NCI-H1694 treated with DMSO at 0.1 percent for 48 hours (cell line): ENCODE measurements at places on chromosomes 1 and 21.

GRCh38 chr1:94970783-94971182 lies 43.9 kb upstream of the CNN3 start:
- DNase-seq: no peak

GRCh38 chr1:150176593-150176992 lies 26.9 kb downstream of the PLEKHO1 start:
- no peak for DNase-seq

GRCh38 chr21:23899561-23899960 lies 1707.7 kb downstream of the MRPL39 start:
- DNase-seq: no peak

DNA sequence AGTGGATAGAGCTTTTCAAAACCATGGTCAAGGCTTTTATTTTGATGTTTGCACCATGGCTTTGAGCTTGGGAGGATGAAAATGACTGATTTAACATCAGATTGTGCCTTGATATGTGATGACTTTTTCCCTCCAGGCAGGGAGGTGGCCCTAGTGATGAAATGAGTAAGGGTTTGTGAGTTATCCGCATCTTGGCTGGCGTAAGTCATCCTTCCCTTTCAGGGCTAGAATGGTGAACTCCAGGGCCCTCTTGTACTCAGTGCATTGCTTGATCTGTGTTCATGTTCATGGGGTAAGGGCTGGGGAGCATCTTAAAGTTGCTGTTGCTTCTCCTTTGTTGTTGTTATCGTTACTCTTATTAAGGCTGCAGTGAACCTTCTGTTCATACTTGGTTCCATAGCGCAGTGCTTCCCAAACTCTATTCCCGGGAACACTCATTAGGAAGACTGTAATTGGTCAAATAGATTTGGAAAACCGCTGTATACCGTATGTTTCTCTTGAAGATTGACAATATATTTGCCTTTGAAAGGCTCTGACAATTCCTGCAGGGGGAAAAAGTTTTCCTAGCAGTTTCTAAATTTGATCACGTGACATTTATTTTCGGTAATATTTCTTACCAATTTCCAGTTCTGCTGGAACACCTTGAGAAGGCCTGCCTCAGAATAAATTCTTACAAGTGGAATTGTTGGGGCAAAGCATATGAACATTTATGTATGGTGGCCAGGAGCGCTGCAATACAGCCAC lies 23.1 kb downstream of the GPR137B start:
- DNase-seq: no peak

- DNase-seq: no peak
These were observed 26.9 kb upstream of the LRRC3 start for GRCh38 chr21:44428281-44428960.

DNA sequence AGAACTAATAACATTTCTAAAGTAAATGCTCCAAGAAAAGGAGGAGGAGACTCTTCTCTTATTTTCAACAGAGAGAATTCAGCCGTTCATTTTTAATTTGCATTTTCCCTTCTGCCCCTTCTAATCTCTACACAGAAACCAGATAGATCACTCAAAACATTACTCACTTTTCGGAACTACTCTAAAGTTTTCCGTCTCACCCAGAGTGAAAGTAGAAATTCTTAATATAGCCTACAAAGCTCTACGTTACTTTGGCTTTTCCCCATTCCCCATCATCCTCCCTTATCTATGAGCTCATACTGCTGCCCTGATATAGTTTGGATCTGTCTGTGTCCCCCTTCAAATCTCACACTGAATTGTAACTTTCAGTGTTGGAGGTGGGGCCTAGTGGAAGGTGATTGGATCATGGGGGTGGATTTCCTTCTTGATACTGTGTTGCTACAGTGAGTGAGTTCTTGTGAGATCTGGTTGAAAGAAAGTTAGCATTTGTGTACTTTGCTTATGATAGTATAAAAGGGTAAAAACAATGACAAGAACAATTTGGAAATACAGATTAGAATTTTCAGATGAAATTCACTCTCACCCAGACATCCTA lies 188.2 kb downstream of the AMY1C start:
- DNase-seq: no peak

DNA sequence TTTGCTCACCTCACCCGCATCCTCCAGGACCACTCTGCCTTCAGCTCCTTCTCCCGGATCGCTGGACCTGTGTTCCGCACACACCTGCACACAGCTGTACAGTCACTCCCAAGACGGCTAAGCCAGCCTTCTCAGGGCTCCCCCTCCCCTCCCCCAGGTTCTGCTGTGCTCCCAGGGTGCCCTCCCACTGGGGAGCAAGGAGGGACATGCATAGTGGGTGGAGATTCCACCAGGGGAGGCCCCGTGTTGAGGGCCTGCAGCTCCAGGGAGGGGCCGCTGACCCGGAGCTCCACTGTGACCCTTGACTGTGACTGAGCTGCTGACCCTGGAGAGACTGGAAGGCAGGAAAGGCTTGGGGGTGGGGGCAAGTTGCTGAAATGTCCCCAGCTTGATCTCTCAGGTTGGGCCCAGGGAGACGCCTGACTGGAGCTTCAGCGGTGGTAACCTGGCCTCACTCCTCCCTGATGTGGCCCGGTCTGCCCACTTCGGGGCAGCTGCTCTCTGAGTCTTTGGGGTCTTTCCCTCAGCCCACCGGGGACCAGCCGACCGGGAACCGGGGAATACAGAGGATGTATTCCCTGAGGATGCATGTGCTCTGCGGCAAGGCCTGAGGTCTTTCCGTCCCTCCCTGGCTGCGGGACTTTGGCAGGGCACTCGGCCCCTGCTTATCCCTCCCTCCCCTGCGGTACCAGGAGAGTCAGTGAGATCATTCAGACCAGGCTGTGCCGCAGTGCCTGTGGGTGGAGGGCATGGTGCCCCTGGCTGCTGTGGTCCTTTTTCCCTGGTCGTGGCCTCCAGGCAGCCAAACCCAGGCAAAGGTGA lies 28.6 kb upstream of the PLCH2 start:
- DNase-seq: no peak

GRCh38 chr1:110605901-110606656 lies at the start of gene KCNA2:
Gene KCNA2 (minus strand): TSS chr1:110606358. CDS start chr1:110604782, 1,576 bp downstream.
- DNase-seq: peak; percentile 53

DNA sequence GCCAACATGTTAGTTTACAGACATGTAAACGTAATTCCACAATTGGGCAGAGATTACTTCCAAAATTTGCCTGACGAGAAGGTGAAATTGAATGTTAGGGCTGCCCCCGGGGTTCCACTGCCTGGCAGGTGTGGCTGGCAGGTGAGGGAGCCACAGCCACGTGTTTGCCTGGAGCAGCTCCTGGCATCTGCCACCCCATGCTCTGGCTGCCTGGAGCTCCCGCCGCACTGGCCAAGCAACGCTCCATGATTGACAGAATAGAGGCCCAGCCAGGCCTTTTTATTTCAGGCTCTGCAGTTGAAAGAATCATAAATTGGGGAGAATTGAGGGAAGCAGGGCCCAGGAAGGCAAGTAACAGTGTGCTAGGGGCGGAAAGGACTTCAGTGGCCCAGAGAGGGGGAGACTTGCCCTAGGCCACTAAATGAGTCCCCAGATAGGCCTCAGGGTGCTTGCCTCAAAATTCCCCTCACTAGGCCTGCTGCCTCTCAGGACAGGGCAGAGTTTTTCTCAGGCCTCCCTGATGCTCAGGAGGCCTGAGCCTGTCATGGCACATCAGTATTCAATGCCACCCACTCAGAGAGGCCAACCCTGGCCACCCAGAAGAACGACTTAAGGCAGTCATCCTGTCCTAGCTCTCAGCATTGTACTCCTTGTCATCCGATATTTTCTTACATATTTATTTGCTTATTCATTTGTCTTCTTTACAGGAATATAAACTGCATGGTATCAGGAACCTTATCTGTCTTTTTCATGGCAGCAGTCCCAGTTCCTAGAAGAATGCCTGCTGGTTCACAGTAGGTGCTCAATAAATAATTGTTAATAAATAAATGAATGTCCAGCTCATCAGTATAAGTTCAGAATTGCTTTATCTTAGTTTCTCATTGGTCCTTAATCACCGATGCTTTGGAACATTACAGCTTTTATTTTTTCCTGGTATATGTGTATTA lies 16.6 kb upstream of the S1PR1 start:
- DNase-seq: no peak

- no peak for DNase-seq
These were observed 49.7 kb downstream of the SYT6 start for GRCh38 chr1:114103992-114104391.

- DNase-seq: no peak
These were observed 75.9 kb downstream of the IGSF21 start for GRCh38 chr1:18183533-18183932.

DNA sequence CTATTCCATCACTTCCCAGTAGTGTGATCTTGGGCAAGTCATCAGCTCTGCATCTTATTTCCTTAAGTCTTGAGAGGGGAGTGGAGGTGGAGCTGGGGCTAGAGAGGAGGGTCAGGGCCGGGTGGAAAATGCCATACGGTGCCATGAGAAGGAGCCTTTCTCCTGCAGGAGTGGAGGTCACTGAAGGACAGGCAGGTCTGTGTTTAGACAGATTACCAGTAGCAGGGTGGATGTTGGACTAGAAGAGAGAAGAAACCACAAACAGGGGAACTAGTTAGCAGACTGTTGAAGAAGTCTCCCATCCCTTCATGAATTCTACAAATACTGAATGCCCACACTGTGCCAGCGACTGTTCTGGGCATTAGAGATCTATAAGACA lies 13.9 kb upstream of the CPT2 start:
- no peak for DNase-seq

DNA sequence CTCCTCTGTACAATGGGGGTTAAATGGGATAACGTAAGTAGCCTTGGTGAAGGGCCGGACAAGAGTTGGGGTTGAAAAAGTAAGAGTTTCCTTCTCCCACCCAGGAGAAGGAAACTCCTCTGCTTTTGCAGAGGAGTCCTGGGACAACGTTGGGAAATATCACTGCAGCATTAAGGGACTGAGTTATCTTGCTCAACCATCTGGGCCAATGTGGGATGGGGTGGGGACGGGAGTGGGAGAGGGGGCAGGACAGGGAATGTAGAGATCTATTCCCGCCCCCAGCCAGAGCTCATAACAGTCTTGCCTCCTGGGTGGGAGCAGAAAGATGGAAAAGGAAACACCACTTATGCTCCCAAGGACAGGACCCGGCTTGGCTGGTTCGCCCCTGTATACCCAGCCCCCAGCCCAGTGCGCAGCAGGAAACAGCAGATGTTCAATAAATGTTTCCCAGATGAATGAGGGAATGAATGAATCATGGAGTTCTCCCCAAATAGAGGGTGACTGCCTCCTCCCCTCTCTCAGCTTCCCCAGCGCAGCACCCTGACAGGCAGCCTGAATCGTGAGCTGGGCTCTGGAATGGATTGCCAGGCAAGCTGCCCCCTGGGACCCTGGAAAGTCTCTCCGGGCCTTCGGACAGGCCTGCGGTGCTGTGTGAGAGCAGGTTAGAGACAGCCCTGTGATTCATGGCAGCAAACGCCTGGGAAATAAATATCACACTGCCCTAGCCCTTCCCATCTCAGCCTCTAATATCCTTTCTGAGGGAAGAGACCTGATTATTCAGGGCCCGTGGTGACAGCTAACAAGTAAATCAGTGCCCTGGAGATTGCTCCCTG lies 24.8 kb downstream of the FBXO2 start:
- peak; percentile 88 for DNase-seq

GRCh38 chr1:29292344-29292743 lies 56.0 kb downstream of the PTPRU start:
- DNase-seq: no peak

- DNase-seq: no peak
These were observed 46.4 kb downstream of the ZNF281 start for GRCh38 chr1:200363264-200363933.

- no peak for DNase-seq
These were observed 17.6 kb upstream of the CLIC4 start for GRCh38 chr1:24727501-24728216.

- no peak for DNase-seq
These were observed 633.1 kb downstream of the AJAP1 start for GRCh38 chr1:5287178-5288150.

- DNase-seq: no peak
These were observed 209.9 kb upstream of the SGIP1 start for GRCh38 chr1:66323958-66324625.

DNA sequence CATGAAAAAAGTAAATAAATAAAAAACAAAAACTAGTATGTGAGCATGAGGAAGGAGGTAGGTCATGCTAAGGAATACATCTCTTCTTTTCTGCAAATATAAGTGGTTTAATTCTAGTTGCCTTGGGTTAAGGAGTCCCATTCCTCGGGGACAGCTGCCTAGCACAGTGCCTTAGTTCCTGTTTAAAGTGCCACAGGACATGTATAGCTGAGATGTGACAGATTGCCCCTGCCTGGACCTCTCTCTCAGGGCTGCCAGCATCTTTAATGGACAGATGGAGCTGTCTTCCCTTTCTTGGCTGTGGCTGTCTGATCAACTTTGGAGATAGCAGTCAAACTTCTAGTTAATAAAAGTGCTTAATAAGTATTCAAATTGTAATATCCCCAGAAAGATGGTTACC lies 50.0 kb downstream of the TSEN15 start:
- DNase-seq: no peak

GRCh38 chr1:201305815-201306214 lies 22.5 kb downstream of the PKP1 start:
- DNase-seq: no peak

DNA sequence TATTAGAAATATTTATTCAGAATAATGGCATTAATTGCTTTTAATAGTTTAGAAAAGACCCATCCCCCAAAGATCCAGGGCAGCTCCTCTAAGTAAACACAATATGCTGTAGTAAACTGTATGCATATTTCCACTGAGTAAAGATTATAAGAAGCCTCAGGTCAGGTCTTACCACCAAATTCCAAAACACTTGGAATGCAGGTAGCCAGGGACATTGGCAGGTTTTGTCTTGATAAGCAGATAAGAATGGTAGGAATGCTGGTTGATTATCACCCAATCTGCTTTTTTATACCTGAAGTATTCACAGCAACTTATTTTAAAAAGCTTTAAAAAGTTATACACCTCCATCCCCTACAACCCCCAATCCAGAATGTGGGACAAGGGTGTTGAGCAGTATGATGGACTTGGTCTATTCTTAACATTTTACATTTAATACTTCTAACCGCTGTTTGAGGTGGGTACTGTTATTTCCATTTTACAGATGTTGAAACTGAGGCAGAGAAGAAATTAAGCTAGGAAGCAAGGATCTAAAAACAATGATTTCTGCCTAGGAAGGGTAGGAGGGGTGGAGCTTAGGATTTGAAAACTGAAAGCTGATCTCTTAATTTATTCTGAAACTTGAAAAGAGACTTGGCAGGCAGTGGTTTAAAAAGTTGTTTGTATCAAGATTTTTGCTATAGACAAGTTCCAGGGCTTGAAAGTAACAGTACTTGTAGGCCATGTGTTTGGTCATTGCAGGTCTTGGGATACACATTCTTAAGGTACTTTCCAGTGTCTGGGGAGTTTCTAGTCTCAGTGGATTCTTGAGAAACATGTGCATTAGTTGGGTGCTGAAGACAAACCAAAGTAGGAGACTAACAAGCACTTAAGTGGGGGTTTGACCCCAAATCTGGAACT lies 15.6 kb upstream of the THEM4 start:
- no peak for DNase-seq

- no peak for DNase-seq
These were observed 10.5 kb downstream of the VANGL1 start for GRCh38 chr1:115652236-115652788.
